Stimulated activated CD4-positive, alpha-beta T cell treated with anti-CD3 and anti-CD28 coated beads, Interleukin-15, amount 100 ng/mL, for 1 hour (primary cell): ENCODE measurements at places on chromosomes 13 and 19.

GRCh38 chr13:91544723-91545122, 146.3 kb downstream of the GPC5 start:
- no peak for DNase-seq

DNA sequence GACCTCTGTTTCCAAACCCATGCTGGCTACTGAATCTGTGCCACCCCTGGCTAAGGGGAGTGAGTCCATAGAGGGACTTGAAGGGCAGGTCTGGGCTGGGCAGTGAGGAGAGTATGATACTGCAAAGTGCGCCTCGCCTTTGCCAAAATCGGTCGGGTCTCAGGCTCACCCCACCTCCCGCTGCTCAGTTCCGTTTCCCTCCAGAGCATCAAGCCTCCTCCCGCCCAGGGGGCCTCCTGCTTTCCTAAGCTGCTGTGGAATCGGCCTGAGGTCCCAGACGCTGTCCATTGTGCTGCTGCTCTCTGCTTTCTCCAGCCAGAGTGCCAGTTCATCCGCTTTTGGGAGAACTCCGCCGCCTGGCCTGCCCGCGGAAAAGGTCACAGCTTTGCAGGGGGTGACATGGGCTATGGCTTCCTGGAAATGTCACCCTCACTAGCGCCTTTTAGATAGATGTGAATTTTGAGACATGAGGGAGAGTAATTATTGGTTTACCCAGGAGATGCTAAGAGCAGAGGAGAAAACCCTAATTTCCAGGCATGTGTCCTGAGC, 1418.4 kb downstream of the UQCRFS1 start:
- DNase-seq: no peak

- no peak for DNase-seq
These were observed 1003.7 kb downstream of the SLITRK1 start for GRCh38 chr13:82878536-82878935.

GRCh38 chr19:49421039-49421877, 2.0 kb downstream of the PTH2 start:
- no peak for DNase-seq

DNA sequence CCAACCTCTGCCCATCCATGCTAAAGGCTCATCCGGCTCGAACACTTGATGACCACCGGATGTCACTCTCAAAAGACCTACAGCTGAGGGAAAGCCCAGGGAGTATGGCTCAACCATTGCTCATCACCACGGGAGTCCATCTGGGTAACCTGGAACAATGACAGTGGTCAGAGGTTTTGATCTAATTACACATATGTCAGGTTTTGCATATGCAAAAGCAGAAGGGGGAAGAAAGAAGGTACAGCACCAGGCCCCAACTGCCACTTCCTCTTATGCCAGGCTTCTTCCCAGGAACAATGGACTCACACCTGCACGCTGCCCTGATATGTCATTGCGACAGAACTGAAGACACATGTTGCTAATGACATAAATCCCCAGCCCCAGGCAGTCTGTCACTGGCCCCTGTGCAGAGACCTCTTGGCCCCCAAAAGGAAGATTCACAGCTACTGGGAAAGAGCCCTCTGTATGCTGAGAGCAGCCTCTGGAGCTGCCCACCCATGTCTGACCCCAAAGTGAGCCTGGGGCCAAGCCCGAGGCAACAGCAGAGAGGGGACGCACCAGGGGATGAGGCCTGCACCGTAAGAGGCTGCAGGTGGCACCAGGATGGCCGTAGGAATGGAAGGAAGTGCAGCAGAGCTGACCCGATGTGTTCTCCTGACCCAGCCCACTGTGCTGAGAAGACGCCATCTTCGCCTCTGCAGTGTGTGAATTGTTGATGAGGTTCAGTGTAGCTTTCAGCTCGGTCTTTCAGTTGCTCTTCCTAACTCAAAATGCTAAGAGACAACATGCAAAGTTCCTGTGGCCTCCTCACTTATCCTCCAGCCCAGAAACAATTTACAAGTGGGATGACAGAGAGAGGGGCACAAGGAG, 26.3 kb downstream of the EPS15L1 start:
- no peak for DNase-seq

- DNase-seq: no peak
These were observed 39.8 kb downstream of the RUBCNL start for GRCh38 chr13:46347277-46347676.

GRCh38 chr13:113766035-113766800, 7.2 kb downstream of the TMEM255B start:
- DNase-seq: no peak

DNA sequence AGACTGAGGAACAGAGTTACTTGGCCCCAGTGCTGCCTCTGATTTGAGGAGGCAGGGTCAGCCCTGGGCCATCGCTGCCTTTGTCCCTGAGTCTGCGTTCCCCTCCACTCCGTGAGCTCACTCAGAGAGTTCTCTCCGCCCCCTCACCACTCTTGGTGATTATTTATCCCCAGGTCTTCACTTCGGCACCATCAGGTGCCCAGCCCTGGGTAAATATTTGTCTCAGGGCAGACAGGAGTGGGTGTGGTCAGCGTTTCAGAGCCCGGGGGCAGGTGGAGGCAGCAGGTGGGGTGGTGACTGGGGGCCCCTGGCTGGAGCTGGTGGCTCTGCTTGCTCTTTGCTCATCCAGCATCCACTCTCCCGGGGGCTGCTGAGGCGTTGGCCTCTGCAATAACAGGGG, 20.6 kb downstream of the PPP1R37 start:
- DNase-seq: no peak

GRCh38 chr13:111625526-111626315, 305.3 kb downstream of the TEX29 start:
- no peak for DNase-seq

DNA sequence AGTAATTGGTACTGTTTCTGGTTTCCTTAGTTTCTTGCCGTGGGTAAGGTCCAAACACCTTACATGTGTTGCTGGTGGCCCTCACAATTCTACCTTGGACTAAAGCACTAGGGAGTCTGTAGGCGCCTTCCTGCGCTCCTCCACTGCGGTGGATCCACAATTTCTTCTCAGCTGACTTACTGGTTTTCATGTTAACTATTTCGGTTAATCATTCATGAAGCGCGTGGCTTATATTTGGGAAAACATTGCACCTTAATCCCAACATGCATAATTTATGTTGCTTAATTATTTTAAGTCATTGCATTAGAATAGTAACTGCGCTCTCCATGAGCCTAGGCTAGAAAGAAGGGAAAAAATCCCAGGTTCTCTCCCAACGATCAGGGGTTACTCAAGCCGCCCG, 37.7 kb downstream of the ARHGEF7 start:
- DNase-seq: no peak

GRCh38 chr13:106533101-106533942, 2.1 kb downstream of the EFNB2 start:
- no peak for DNase-seq

GRCh38 chr13:47680748-47681147, 320.3 kb downstream of the SUCLA2 start:
- DNase-seq: no peak

DNA sequence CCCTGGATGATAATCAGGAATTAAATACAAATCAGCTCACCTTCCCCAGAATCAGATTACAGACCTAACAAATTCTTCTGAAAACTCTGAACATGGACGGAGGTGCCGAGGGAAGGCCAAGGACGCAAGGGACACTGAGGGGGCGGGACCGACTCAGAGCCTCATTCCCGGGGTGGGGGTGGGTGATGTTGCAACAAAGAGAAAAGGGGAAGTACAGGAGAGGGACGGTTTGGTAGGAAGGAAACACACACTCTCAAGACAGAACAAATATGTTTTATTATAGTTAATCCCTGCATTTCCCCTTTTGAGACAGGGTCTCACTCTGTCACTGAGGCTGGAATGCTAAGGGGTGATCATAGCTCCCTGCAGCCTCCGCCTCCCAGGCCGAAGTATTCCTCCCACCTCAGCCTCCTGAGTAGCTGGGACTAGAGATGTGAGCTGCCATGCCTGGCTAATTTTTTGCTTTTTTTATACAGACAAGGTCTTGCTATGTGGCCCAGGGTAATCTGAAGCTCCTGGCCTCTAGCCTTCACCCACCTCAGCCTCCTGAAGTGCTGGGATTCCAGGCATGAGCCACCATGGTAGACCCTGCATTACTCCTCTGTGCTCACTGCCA, 786 bp upstream of the LILRA2 start:
- no peak for DNase-seq

DNA sequence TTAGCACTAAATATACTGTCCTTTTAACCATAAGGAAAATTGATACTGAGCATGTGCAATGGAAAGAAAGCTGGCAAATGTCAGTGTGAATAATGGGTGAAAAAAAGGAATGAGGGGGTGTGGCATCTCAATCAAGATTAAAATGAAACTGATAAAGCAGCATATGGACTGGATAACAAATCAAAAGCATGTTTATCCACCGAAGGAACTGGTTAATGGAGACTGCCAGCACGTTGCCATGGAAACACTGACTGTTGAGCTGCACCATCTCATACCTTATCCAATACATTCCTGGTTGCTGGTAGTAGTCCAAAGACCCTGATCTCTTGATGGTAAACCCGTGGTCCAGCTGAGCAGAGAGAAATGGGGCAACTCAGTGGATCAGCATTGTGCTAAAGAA, 311.4 kb upstream of the MAB21L1 start:
- DNase-seq: no peak

DNA sequence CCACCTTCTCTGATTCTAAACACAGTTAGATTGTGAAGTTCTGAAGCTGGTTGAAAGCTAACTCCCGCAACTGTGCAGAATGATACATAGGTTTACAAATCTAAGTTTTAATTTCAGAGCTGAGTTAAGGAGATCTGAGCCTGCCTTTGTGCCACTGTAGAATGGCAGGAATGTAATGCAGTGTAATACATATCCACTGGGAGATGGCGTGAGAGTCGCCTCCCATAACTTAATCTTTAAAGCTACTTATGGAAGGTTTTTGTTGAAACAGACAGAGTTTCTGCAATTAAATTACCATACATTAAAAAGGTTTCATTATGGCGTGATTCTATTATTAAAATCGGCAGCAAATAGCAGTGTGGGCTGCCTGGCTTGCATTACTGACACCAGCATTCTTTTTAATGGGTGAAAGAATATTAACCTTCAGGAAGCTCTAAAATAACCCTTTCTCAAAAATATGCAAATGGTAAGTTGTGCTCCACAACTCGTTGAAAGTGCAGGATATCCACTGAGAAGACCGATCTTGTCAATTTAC, 257.4 kb downstream of the OLFM4 start:
- no peak for DNase-seq

- no peak for DNase-seq
These were observed 7.9 kb upstream of the PEAK3 start for GRCh38 chr19:2289714-2290435.

DNA sequence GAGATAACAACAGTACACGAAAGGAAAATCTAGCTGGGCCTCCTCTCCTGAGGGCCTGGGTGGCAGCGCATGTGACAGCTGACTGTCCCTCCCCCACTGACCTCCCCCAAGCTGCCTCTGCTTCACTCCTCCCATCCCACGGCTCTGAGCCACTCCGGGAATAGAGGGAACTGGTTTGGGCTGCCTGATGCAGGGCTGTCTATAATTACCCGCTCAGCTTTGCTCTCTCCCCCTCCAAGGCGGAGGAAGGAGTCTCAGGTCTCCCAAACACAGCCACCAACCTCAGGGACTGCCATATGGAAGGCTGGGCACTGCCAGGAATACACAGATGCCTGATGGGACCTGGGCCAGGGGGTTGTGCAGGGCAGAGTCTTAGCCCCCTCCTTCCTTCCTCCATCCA, 7.9 kb downstream of the NAPA start:
- DNase-seq: no peak

DNA sequence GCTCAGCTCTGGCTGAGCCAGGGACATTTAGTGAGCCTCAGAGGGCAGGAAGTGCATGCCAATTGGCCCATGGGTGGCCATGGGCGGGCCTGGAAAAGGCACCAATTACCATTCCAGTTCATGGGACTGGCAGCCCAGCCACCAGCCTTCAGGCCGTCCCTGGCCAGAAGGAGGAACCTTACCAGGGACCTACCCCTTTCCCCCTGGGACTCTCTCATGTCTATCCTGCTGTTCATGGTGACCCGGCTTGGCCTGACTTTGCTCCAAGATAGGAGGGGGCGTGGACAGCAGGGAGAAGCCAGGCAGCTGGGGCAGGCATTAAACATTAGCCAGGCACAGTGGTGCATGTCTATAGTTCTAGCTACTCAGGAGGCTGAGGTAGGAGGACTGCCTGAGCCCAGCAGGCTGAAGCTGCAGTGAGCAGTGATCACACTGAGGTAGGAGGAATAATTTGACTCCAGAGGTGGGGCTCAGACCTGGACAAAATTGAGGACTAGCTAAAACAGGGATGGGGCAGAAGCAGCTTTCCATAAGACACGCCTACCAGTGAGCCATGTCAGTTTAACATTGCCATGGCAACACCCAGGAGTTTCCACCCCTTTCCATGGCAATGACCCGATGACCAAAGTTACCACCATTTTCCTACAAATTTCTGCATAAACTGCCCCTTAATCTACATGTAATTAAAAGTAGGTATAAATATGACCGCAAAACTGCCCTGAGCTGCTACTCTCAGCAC, 14.3 kb upstream of the ZNF426 start:
- no peak for DNase-seq

DNA sequence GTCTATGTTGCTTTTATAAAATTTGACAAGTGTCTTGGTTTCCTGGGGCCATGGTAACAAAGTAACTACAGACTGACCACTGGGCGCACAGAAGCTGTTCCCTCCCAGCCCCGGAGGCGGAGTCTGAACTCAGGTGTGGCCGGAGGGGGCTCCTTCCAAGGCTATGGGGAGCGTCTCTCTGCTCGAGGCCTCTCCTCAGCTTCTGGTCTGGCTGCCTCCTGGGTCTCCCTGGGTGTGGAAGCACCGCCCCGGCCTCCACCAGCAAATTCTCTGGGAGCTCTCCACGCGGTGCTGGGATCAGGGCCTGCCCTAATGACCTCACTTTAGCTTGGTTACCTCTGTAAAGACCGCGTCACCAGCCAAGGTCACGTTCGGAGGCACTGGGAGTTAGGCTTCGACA, 45.7 kb upstream of the F7 start:
- DNase-seq: no peak

DNA sequence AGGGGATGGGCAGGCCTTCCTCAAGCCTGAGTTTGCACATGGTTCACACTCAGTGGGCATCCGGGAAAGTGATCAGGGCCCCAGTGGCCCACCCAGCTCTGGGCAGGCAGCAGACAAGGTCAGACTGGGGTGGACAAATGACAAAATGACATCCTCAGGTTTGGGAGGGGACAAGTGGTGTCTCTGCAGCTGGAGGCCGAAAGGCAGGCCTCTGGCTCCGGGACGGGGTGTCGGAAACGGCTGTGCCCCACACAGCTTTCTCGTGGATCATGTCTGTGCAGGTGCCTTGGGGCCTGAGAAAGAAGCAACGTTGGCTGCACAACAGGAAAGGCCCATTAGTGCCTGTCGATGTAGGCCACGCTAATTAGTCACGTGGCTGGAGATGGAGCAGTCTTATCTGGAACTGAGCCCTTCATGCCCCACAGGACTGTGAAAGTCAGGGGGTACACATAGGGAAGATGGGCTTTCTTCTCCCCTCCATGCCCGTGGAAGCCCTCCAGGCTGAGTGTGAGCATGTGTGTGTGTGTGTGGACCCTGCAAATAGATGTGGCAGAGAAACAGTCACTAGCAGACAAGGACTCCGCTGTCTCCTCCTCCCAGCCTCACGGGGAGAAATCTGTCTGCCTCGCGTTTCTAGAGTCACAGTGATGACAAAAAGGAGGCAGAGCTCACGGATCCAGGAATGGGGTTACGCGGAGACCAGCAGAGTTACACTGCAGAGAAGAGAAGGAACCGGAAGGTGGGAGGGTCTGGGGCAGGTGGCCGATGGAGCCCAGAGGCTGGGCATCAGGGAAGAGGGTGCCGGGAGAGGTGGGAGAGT, 44.2 kb downstream of the CHST8 start:
- no peak for DNase-seq
